ENCODE measurements at places on chromosomes 1 and 21.

GRCh38 chr1:12544992-12545391 lies 73.0 kb downstream of the DHRS3 start:
- no peak for DNase-seq

DNA sequence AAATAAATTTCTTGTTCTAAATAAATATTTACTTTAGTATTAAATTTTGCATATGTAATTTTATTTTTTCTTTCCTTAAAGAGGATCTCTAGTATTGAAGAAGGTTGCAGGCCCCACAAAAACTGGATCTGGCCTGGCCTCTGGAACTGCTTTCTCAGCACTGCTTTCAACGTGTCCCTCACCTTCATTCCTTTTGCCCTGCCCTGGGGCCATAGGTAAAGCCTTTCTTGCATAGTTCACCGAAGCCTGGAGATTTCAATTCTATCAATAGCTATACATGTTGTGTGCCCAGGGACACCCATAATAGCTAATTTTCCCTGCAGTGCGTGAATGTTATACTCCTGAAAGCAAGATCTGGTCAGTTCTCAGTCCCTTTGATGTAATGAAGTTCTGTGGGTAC lies 12.0 kb upstream of the GPR137B start:
- DNase-seq: no peak

- DNase-seq: no peak
Measured at GRCh38 chr1:108645564-108646184, 15.2 kb downstream of the HENMT1 start.

- peak; percentile 50 for DNase-seq
Measured at GRCh38 chr1:244836135-244836521, 670 bp downstream of the COX20 start.

DNA sequence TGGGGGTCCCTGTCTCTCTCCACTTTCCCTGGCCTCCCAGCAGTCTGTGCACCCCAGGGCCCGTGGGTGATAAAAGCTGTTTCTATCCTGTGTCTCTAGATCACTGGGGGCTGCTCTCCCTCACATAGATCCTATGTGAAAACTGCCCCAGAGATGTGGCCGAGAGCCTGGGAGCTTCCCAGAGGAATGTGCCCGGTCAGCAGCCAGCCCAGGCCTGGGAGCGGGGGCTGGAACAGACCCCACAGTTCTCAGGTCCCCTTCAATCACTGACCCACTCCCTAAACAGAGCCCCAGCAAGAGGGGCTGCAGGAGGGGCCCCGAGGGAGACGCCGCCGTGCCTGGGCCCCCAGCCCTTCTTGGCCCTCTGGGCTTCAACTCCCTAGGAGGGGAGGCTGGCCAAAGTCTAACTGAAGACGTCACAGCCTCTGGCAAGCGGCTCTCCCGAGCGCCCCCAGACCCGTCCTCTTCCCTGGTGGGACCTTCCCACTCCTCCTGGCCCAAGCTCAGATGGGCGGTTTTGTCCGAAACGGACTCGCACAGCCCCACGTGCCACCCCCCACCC lies 403 bp downstream of the MXRA8 start:
- DNase-seq: no peak

DNA sequence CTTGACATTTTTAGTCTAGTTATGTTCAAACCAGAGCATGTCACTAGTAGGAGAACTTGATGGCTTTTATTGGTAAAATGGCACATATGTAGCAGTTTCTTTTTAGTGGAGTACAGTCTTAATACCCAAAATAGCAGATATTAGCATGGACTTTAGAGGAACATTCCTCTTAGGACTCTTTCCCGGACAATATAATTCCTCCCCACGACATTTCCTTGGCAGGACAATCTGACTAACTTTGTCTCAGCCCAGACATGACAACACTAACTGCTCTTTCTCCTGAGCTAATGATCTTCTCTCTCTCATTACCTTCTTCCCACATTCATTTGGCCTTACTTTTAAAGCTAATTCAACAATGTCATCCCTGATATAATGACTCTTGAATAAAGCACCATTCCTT lies 62.5 kb downstream of the ADAMTS1 start:
- DNase-seq: no peak

GRCh38 chr1:88609051-88609450 lies 75.0 kb upstream of the PKN2 start:
- no peak for DNase-seq

DNA sequence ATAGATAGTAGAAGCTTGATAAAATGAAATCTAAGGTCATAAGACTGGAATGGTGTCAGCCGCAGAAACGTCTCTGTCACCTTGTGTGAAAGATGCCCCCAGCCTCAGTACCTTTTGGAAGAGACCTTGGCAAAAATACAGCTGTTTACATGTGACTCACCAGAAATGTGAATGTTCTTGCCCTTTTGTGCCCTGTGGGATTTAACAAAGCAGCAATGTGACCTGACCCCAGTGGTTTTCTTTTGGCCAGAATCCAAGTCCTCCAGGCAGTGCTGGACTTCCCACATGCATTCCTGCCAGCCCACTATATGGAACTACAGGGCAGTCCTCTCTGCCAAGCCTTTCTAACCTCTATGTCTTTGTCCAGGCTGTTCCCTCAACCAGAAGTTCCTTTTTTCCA lies 27.2 kb upstream of the LRRC8C start:
- no peak for DNase-seq

GRCh38 chr1:50417507-50417906 lies 5.7 kb downstream of the DMRTA2 start:
- no peak for DNase-seq

DNA sequence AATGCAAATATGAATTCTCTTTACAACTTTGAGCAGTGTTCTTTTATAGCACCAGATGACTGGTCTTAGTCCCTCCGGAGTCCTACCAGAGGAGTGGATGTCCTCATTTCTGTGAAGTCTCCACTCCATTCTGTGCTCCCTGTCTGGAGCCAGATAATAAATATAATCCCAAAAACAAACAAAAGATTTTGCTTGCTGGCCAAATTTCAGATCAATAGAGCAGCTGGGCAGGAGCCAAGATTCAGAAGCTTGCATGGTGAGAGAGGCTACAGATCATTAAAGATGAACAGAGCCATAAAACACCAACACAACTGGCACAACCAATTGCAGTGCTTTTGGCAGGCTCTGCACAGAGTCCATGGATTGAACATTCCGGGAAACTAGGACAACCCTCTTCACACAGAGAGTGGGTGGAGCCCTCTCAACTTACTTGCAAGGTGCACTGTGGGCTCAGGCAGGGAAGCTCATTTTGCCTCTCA lies 231.5 kb upstream of the SNX7 start:
- no peak for DNase-seq

DNA sequence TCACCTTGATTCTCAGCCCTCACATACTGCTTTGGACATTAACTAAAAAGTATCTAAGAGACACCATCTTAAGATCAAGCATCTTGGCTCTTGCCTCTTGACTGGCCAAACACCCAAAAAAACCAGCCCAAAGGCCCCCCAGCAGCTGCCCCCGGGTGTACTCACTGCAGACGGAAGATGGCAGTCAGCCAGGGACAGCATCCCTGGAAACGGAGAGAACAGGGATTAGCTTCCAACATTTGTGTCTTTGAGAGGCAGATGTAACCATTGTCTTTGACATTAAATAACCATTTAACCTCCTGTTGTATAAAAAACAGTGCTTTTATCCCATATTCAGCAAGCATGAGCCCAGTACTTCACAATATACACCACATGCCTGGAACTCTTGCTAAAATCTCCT lies 11.3 kb downstream of the TMEM63A start:
- DNase-seq: no peak

DNA sequence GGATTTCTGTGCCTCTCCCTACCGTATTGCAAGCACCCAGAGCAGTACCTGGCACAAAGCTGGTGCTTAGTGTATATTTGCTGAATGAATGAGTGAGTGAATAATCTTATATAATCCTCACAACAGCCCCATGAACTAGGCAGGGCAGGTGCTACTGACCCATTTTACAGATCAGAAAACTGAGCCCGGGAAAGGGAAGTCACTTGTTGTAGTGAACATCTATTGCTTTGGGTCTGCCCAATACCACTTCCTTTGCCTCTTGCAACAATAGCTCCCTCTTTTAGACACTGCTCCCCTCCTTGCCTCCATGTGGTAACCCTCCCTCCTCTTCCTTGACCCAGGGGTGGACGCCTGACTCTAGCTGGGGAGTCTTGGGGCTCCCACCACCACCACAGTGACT lies 3.1 kb downstream of the CDCP2 start:
- DNase-seq: no peak

DNA sequence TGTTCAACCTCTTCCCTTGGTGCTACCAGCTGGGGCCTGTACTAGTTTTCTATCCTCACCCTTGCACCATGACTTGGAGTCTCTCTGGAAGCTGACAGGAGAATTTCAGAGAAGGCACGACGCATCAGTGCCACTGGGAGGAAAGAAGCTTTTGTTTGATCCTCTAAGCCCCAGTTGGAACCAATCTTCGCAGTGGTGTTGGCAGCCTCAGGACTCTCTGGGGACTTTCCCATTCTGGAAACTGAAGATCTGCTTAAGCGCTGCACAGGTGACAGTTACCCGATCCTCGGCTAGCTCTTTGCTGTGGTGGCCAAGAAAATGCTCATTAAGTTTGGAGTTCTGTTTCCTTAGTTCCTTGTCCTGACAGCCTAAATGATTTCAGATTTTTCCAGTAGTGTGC lies 222.3 kb downstream of the RHOU start:
- DNase-seq: no peak

- no peak for DNase-seq
Measured at GRCh38 chr21:37032877-37033471, 26.5 kb downstream of the RIPPLY3 start.

- DNase-seq: no peak
Measured at GRCh38 chr1:29162476-29163138, 19.1 kb downstream of the SRSF4 start.

DNA sequence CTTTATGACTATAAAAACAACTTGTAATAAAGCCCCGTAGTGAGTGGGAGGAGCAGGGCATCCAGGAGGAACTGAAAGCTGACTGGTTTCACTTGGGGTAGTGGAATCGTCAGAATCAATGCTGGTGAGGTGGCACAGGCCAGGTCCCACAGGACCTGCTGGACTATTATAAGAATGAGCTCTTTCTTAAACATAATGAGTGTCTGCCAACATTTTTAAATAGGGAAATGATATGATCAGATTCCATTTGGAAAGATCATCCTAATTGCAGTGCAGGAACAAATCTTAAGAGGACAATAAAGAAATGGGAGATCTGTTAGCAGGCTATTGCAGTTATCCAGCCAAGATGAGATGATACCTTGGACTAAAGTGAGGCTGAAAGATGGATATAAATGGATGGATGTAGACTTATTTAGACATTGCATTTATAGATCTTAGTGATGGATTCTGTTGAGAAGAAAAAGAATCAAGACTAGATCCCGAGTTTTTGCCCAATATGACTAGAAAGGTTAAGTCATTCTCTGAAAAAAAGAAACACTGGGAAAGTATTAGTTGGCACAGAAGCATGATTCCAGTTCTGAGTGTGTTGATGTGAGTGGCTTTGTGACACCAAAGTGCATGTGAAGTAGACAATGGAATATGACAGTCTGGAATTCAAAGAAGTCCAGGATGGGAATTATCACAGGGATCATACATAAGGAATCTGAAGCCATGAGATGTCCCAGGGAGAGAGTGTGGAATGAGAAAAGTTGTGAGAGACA lies 153.3 kb upstream of the SGIP1 start:
- no peak for DNase-seq

- DNase-seq: no peak
Measured at GRCh38 chr1:205926636-205927035, 16.6 kb downstream of the SLC26A9 start.

- no peak for DNase-seq
Measured at GRCh38 chr1:207174913-207175312, 70.9 kb downstream of the C4BPA start.

GRCh38 chr1:34655875-34656240 lies 99.0 kb upstream of the GJB5 start:
- no peak for DNase-seq

GRCh38 chr1:237583756-237584155 lies 307.0 kb downstream of the ZP4 start:
- no peak for DNase-seq

- DNase-seq: no peak
Measured at GRCh38 chr1:2604156-2604843, 17.7 kb downstream of the PRXL2B start.

GRCh38 chr1:1666526-1666925 lies 7.7 kb upstream of the CDK11B start:
- DNase-seq: no peak

DNA sequence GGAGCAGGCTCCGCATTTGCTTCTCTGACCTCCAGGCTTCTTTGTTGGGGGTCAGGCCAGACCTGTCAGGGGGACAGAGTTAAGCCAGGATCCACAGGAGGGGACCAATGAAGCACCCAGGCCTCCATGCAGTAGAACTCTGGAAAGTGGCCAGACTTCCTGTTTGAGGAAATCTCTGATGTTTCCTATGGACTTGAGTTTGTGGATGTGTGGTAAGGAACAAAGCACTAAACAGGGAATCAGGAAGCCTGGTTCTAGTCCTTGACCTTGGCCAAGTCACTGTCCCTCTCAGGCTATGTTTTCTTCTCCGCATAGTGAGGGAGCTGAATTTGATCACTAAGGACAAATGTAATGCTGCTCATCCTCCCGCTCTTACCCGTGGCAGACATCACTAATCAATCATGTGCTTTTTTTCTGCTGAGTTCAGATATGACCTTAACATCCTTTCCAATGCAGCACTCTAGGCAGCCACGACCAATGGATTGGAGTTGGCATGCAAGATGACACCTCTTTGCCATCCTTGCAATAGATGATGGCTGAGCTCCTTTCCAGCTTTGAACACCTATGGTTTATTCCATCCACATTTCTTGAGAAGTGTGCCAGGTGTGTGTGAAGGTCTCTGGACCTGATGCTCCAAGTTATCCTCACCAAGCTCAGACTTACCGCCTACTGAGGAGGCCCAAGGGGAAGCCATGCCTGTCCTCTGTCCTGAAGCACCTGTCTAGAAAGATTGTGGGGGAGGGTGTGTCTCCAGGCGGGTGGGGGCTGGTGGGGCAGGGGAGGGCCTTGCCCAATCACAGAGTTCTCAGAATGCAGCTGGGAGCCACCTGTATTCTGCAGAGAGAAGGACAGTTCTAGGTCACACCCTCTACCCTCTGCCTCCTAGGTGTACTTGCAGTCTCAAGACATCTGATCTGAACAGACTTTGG lies 9.9 kb downstream of the SH2D2A start:
- DNase-seq: no peak

- DNase-seq: no peak
Measured at GRCh38 chr1:55255901-55256300, 40.7 kb upstream of the USP24 start.
